ENCODE measurements at places on chromosomes 4 and X. TPM values are rescaled to one million over a fixed set of nuclear protein-coding genes. Genes with fewer than 3 reads are reported as not detected.

The DAPP1 gene
- total RNA-seq: 12.1 TPM

The MSL3 gene
- 175 TPM for total RNA-seq

The CHRNA9 gene
- 0.55 TPM for total RNA-seq

- no peak for DNase-seq
Observed at GRCh38 chrX:129093706-129094105, 429.6 kb downstream of the SMARCA1 start.

GRCh38 chrX:118521435-118521834 lies 25.8 kb downstream of the DOCK11 start:
- DNase-seq: no peak

The SLC9B1 gene
- 7.3 TPM for total RNA-seq

DNA sequence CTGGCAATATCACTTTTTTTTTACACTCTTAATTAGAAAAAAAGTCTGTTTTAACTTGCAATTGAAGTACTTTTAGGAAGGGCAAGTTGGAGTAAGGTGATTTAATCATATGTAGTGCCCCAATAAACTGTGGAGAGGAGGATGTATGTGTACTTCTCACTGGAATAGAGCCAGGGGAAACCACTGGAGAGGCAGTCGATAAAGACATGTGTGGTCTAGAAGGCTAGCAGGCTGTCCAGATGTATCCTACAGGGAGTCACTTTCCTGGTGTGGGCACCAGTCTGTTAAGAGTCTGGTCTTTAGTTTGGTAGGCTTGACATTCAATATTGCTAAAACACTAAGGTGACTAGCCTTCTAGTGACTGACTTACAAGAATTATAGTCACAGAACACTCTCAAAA lies 9.6 kb upstream of the SGMS2 start:
- DNase-seq: no peak

DNA sequence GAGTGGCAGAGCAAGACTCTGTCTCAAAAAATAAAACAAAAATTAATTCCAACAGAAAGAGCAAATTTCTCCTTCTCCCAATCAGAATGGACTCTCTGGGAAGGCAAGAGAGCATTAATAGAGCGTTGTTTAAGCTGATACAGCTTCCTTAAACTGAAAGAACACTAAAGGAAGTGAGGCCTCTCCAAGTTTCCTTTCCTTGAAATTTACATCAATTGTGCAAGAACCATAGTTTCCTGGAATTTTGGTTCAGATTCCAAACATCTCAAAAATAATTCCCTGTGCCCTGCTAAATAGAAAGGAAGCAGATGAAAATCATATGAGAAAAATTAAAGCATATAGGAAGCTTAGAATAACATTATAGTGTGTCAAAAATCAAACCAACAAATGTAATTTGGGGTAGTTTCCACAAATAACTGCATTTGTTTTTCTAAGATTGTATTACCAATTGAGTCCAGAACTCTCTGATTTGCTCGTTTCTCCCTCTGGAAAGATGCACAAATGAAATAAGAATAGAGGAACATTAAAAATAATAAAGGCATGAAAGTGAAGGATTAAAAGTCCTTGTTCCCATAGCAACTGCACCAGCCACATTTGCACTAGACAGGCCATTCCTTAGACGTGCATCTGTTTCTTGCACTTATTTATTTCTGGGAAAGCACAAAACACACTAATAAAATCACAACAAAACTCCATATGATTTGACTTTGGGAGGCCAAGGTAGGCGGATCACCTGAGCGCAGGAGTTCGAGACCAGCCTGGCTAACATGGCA lies 3.7 kb upstream of the FAM241A start:
- DNase-seq: no peak

The TNIP3 gene
- 0.49 TPM for total RNA-seq

The SERPINA7 gene
- not detected for total RNA-seq

The MORC4 gene
- total RNA-seq: 9.5 TPM

GRCh38 chr4:78168029-78168428 lies 110.9 kb downstream of the FRAS1 start:
- DNase-seq: no peak

The TASL gene
- total RNA-seq: 1.8 TPM

The ZNF157 gene
- 2.2 TPM for total RNA-seq

The SOX3 gene
- total RNA-seq: not detected

GRCh38 chrX:646796-647195 lies 16.2 kb downstream of the SHOX start:
- DNase-seq: no peak

DNA sequence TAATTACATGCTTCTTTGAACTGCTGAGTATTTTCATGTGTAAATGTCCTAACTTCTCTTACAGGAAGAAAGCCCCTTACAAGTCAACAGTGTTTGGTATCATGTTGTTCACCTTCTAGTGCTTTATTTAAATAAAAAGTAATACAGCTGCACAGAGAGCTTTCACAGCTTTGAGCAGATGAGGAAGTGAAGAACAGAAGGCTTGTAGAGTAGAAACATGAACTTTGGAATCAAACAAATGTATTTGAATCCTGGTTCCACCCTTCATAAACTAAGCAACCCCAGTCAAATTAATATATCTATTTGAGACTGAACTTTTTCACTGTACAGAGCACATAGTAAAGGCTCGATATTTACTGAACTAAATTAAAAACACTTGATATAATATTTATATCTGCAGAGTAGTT lies 120.5 kb downstream of the CAMK2D start:
- DNase-seq: no peak

DNA sequence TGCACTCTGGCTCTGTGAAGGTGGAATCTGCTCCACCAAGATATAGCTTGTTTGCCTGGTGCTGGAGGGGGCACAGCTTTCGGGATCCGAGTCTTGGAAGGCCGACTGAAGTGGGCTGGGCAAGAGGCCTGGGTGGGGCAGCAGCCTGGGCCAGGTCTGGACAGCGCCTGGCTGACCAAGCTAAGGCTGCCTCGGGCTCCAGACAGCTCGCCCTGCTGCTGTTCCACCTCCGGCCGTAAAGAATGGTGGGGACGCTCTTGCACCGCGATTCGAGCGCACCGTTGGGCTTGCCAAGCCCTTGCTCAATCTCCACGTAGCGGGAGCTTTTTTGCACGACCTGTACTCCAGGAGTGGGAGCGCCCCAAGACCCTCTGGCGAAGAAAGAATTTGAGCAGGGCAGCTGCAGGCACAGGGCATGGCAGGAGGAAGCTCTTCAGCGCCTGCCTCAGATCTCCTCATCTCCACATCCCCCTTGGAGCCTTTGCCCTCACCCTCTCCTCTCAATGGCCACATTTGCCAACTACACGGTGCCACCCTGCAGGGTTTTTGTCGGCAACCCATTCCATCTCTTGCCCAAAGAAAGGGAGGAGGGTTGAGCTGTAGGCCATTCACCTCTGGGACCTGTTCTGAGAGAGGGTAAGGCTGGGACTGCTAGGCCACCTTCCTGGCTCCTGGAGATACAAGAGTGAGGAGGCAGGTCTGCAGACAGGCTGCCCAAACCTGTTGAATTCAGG lies 18.9 kb downstream of the CNGA2 start:
- DNase-seq: no peak

The GABRQ gene
- not detected for total RNA-seq

The MAGEA9B gene
- not detected for total RNA-seq

GRCh38 chrX:9670136-9670814 lies 95.4 kb downstream of the GPR143 start:
- no peak for DNase-seq

The SORCS2 gene
- not detected for total RNA-seq

Measured in naive thymus-derived CD8-positive, alpha-beta T cell (primary cell).